ENCODE measurements at places on chromosomes 13 and 19.

GRCh38 chr13:21014502-21015170 lies 46.8 kb downstream of the LATS2 start:
- DNase-seq: no peak

DNA sequence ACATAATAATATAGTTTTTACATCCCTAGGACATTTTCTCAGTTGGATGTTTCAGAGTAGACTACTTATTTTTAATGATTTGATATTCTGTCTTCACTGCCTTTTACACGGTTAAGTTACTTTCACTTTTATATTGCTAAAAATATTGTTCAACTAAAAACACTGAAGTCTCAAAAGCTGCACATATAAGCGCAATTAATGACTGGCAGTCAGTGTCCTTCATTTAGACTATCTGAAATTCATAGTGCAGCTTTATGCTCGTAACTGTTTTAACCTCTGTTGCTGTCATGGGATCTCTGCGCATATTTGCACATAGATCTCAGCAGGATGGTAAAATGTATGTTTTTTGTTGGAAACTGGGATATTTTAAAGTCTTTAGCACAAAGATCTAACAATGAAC lies 864.3 kb downstream of the SLITRK6 start:
- DNase-seq: no peak

DNA sequence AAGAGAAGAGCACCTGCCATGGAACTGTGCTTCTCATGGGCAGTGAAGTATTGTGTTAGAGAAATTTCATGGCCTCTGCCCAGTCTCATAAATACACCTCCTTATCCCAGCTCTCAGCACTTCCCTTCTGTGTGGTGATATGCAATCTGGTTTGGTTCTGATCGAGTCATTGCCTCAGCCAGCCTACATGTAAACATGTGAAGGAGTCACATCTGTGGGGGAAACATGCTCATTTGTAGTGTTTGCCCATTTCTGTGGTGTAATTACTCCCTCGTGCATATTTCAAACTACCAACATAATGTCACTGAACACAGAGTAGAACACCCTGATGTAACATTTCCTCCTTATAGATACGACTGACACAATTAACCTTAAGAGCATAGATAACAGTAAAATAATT lies 183.0 kb downstream of the DCT start:
- DNase-seq: no peak

GRCh38 chr19:19425170-19425875 lies 19.8 kb downstream of the GATAD2A start:
- DNase-seq: no peak

DNA sequence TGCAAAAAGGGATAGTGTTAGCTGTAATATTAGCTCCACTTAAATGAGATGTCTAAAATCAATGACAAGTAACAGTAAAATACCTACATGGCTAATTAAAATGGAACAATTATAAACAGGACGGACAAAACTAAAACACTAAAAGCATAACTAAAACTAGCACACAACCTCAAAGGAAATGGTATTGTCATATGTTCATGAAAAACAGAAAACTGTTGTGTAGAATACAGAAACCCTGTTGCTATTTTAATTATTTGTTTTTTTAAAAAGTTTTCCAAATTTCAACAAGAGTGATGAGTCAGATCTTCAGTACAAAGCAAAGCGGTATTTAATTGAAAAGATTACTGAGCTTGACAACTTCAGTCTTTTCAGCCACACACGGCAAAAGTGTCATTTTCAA lies 4.2 kb downstream of the RCBTB2 start:
- DNase-seq: no peak
